ENCODE measurements at places on chromosomes 16 and 17.

GRCh38 chr17:75668489-75668888 lies 1.4 kb downstream of the SAP30BP start:
- DNase-seq: no peak

DNA sequence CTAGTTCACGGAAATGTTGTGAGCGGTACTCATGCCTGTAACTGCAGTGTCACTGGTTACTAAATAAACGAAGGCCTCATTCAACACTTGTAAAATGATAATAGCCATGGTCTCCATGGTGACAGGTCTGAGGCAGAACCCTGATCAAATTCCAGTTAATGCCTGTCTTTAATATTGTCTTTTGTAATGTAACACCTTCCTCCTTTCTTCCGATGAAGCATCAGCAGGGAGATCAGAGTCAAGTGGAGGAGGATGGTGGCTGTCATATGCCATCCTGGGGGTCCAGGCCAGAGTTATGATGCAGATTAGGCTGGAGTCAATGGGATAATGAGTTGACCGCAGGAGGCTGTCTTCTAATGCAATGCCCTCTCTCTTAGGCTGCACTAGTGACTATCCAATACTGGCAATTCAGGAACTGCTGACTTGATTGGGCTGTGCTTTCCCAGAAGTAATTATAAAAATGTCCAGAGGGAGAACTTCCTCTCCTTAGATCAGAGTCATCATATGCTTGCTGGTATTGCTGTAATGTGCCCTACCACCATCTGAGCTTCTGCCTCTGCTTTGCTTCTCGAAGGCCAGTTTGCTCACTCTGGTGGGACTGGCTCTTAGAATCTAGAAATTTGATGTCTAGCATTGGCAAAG lies 419.1 kb downstream of the CA10 start:
- no peak for DNase-seq

DNA sequence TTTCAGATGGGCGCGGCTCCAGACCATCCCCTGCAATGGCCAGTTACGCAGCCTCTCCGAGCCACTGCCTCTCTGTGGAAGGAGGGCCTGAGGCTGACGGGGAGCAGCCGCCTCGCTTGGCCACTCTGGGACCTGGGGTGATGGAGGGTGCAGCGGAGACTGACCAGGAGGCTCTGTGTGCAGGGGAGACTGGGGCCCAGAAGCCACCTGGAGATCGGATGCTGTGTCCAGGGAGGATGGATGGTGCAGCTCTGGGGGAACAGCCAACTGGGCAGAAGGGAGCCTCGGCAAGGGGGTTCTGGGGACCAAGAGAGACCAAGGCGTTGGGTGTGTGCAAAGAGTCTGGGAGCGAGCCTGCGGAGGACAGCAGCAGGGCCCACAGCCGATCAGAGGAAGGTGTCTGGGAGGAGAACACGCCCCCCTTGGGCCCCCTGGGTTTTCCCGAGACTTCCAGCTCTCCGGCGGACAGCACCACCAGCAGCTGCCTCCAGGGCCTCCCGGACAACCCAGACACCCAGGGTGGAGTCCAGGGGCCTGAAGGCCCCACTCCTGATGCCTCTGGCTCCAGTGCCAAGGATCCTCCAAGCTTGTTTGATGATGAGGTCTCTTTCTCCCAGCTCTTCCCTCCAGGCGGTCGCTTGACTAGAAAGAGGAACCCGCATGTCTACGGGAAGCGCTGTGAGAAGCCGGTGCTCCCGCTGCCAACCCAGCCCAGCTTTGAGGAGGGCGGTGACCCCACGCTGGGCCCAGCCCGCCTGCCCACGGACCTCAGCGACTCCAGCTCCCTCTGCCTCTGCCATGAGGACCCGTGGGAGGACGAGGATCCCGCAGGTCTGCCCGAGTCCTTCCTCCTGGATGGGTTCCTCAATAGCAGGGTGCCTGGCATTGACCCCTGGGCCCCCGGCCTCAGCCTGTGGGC lies 17.4 kb upstream of the ZFPM1 start:
- DNase-seq: no peak

- no peak for DNase-seq
These were observed 133.2 kb downstream of the CBLN1 start for GRCh38 chr16:49148410-49148809.

DNA sequence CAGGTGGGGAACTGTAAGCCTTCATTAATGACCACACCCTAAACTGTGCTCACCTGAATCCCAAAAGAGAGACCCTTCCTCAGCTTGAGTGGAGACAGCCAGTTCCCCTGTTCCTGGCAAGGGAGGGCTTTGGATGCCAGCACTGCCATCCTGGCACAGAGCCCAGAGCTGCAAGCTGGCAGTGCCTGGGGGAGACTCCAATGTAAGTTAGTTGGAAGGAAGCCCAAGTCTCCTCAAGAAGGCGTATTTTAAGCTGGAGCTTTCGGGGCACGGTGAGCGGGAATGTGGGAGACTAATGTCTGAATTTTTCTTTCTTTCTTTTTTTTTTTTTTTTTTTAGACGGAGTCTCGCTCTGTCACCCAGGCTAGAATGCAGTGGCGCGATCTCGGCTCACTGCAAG lies 4.7 kb downstream of the CDC42EP4 start:
- no peak for DNase-seq

DNA sequence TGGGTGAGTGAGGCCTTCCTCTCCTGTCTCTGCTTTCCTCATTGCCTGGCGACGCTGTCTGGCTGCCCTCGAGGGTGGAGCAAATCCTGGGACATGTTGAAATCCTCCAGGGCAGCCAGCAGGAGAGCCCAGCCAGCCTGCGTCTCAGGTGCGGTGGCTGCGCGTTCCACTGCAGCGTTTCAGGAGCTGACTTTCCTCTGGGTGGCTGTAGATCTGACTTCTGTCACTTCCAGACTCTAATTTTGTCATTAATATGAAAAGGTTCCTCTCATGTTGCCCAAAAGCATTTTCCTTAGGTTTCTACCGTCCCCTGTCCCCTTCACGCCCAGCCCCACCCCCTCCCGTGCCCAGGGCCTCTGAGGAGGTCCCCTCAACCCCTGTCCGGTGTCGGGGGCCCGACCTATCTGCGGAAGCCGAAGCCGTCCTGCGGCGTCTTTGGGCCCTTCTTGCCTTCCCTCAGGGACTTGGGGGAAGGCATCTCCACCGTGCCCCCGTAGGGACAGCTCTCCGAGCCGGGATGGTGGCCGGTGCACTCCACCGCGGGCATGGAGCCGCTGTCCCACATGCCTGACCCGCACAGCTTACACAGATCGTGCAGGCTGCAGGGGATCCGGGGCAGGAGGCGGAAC lies 95.1 kb downstream of the TBC1D16 start:
- no peak for DNase-seq

- no peak for DNase-seq
These were observed at the start of gene B4GALNT2 for GRCh38 chr17:49132699-49133364. TSS of gene B4GALNT2 (plus strand) at chr17:49132769. CDS start at chr17:49132793, 24 bp downstream.

DNA sequence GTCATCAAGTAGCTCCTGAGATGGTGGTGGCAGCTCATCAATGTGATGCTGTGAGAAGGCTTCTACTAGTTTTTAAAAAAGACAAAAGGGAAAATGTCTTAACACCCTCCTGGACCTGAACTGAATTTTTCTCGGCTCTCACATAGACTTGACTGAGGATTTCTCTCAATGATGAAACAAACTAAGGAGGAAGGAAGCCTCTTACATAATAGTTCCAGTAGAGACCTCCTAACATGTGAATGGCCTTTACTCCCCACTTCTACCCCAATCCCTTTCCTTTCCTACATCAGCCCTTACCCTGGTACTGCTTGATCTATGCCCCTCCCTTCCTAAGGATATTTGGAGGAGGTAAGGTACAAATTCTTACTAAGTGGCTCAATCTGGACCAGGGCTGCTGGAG lies 54.8 kb upstream of the MTMR4 start:
- DNase-seq: no peak

DNA sequence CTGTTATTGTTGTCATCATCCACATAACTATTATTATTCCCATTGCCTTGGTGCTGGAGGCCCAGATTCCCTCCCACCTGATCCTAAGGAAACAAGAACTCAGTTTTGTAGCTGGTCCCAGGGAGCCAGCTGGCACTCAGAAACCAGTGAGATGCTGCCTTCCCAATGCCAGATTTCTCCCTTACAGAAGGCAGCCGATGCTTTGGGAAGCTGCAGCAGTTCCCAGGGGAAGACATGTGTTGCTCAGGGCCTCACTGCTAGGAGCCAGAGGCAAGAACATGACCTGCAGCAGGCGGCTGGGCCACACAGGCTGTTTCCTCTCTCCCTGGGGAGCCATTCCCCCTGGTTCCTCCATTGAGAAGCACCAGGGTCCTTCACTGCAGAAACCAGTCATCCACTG lies 59.9 kb upstream of the GRIN2A start:
- no peak for DNase-seq

- no peak for DNase-seq
These were observed 80.5 kb upstream of the CLEC18B start for GRCh38 chr16:74501484-74502478.

DNA sequence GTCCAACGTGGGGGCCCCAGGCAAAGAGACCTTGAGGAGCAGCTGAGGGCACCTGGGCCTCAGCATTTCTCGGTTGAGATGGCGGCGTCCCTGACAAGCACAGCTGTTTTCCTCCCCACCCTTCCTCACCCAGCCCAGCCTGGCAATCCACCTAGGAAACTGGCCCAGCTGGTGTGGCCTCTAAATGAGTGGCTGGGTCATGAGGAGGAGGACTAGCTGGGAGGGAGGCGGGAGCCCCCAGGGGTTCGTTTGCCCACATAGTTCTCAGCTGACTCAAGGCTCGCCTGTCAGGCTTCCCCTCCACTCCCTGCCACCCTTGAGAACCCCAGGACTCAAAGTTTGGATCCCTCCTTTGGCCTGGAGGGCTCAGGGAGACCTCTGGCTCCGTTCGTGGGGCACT lies 5.9 kb downstream of the RNF222 start:
- no peak for DNase-seq

GRCh38 chr17:55816532-55817396 lies 65.9 kb downstream of the PCTP start:
- no peak for DNase-seq

Data from AG04450 (cell line).